ENCODE measurements at places on chromosomes 5 and 9. TPM values are rescaled to one million over a fixed set of nuclear protein-coding genes. Genes with fewer than 3 reads are reported as not detected.

- no peak for DNase-seq
These were observed 221.7 kb downstream of the FANCC start for GRCh38 chr9:95095641-95096355.

DNA sequence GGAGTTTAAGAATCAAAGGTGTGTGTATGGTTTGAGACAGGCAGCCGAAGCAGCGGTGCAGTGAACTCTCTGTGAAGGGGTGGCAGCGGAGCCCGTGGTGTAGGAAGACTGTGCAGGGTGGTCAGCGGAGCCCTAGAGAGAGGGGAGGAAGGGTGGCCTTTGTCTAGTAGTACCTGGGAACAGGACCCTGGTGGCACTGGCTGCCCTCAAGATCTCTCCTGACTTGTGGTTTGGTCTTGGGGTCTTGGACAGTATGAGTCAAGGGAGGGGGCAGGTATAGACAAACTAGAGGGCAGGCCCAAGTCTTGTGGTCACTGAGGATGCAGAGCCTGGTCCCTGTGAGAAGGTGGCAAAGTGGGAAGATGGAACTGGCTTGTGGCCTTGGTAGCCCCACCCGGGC is 7.1 kb upstream of the NKX2-5 start:
- DNase-seq = no peak

DNA sequence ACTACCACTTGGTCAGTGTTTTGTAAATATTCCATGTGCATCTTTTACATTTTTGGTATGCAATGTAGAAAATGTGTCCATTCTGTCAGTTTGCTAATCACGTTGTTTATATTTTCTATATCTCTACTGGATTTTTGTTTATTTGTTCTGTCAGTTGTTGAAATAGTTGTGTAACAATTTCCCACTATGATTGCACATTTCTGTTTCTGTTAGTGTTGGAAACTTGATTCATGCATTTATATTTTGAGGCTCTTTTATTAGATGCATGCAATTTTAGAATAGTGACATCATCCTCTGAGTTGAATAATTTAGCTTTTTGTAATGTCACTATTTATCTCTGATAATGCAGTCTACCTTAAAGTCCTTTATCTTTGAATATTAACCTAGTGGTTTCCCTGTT is 25.8 kb upstream of the LECT2 start:
- no peak for DNase-seq

DNA sequence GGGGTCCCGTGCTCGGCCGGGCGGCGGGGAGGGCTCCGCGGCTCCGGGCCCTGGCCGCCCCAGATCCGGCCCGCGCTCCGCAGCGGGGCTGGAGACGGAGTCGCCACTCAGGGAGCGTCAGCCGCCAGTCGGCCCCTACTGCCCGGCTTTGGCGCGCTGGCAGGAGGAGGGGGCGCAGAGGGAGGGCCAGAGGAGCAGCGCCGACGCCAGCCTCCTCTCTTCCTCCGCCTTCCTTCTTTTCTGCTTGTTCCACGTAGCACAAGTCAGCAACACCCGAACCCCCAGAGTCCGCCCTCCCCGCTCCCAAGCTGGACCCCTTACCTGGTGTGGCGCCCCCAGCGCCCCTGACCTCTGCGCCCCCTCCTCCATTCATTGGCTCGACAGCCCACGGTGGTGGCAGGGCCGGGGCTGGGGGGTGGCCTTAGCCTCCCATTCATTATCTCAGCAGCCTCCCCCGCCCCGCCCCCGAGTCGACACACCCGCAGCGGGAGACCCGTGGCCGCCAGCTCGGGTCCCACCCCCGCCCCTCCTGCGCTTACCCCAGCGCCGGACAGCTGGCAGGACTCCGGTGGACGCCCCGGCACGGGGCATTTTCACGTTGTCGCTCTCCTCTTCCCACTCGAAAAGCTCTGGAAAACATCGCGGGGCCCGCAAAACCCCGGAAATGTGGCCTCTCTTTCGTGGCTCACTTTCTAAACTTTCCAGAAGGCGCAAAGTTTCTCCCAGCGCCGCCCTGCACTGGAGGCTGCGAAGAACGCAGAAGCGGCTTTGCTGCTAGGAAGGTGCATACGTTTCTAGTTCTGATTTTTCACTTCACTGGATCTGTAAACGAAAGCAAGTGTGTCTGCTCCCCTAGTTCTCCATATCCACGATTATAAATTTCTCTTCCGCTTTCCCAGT is at the start of gene LPAR1:
LPAR1 (minus strand) TSS at position 140 of the 900 bp plus-strand sequence. CDS start 66,353 bp downstream, outside the sequence.
- no peak for DNase-seq

- peak; percentile 43 for DNase-seq
These were observed 6.8 kb upstream of the RECK start for GRCh38 chr9:36029765-36030528.

The DNAH5 gene
- total RNA-seq = 2.2 TPM

GRCh38 chr5:18961234-18961633 is 1026.8 kb downstream of the CDH18 start:
- DNase-seq = no peak
